Tongue (tissue), 3 donors: ENCODE measurements at places on chromosomes 2 and 18.

DNA sequence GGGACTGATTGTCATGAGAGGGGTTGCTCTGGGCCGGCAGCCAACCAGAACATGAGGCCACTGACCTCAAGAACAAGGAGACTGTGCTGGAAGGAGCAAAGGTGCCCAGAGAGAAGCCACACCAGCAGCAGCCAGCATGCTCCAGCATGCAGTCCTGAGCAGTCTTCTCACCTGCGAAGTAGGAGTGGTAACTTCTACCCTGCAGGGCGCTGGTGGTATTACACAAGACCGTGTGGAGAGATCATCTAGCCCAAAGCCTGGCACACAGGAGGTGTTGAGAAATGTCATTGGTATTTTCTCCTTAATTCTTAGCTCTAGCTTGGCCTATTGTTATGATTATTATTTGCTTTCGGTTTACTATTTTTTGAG is 132.7 kb downstream of the TSN start:
- no peak for DNase-seq

DNA sequence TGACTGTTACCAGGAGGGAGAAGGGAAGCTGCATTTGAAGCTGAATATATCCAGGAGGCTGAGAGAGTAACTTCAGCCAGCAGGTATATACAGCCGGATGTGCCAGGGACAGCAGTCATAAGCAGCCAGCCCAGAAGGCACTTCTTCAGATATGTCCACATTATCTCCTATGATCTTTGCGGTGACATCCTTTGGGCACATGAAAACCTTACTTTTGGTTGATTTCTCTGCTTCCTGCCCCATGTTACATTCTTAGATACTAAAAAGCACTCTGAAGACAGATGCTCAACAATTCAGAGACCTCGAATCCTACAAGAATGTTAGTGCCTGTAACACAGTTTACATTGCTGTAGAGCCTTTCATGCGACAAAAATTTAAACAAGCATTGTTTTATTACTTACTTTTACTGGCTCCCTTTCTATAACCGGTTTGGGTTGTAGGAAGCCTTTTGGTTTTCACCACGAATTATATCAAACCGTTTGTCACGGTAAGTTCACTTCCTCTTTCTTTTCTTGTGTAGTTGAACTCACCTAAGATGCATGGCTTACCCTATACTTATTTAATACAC is 50.3 kb upstream of the TLK1 start:
- DNase-seq: no peak

GRCh38 chr2:66495788-66496640 is 61.1 kb downstream of the MEIS1 start:
- no peak for DNase-seq

GRCh38 chr2:238102865-238103264 is 2.7 kb downstream of the ESPNL start:
- DNase-seq: no peak
